Erythroblast (primary cell): ENCODE measurements at places on chromosomes 11 and 22.

DNA sequence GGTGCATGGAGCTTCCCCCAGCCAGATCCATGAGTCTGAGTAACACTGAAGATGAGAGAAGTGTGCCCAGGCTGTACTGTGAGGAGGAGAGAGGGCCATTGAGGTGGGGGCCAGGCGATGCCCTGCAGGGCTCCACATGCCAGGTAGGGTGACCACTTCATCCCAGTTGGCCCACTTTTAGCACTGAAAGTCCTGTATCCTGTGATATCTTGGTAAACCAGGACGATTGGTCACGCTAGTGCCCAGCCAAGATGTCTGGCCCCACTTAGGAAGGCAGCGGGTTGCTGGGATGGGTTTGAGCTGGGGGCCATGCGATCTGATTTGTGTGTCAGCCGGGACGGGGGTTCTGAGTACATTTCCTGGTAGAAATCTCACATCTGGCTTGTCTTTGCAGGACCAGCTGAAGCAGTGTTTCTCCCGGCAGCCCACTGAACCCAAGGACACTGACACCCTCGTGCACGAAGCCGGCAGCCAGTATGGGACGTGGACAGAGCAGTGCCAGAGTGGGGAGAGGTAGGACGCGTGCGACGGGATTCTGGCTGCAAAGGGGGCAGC lies 29.2 kb upstream of the CRYBB3 start:
- DNase-seq = no peak

GRCh38 chr11:44328138-44328660 lies 18.3 kb upstream of the ALX4 start:
- DNase-seq = no peak

- DNase-seq = peak; percentile 14
Measured at GRCh38 chr11:26331911-26332571, at the start of gene ANO3. TSS of gene ANO3 (plus strand) at chr11:26332130. CDS start at chr11:26332276, 146 bp downstream.

- peak; percentile 20 for DNase-seq
Measured at GRCh38 chr11:66221726-66222236, 46.7 kb upstream of the RAB1B start.

- peak; percentile 91 for DNase-seq
Measured at GRCh38 chr11:57568330-57568766, 876 bp upstream of the UBE2L6 start.

GRCh38 chr11:99020352-99021225 lies at the start of gene CNTN5:
TSS of gene CNTN5 (plus strand) at chr11:99020949.
- DNase-seq = peak; percentile 28

GRCh38 chr22:41892721-41893120 lies 22.2 kb downstream of the SHISA8 start:
- no peak for DNase-seq

DNA sequence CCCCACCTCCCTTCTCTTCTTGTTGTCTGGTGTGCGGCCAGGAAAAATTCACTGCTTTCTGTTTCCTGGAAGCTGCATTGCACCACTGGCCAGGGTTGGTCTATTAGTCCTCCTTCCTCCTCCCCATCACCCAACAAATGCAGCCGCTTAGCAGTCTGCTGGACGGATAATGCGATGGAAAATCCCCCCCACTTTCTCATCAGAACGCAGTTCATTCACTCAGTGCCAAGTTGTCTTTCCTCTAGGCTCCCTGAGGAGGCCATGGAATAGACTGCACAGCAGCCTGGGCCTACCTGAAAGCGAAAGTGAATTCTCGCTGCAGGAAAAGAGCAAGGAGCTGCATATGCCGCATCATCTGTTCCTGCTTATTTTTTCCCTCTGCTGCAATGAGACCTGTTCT lies 513.6 kb downstream of the METTL15 start:
- DNase-seq = no peak

- DNase-seq = no peak
Measured at GRCh38 chr22:17641269-17641668, 2.7 kb downstream of the BCL2L13 start.

GRCh38 chr22:46315976-46316375 lies 19.3 kb downstream of the GTSE1 start:
- DNase-seq = no peak

DNA sequence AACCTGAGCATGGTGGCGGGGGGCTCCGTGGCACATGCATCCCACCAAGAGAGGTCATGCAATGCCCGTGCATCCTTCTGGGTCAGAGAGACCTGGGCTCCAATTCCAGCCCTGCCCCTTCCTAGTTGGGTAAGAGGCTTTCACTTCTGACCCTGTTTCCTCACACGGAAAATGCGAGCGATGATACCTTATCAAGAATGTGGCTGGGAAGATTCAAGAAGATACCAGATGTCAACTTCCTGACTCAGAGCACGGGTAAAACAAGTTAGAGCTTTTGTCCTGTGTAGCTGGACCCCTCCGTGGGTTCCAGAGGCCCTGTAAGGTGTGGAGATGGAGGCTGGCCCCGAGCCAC lies 8.7 kb upstream of the DGKZ start:
- DNase-seq = no peak

GRCh38 chr11:132937016-132937415 lies 595.3 kb downstream of the OPCML start:
- no peak for DNase-seq

GRCh38 chr11:68584097-68584496 lies 100.2 kb upstream of the GAL start:
- DNase-seq = peak; percentile 62

GRCh38 chr11:117931971-117932370 lies 2.8 kb upstream of the TMPRSS13 start:
- DNase-seq = no peak

DNA sequence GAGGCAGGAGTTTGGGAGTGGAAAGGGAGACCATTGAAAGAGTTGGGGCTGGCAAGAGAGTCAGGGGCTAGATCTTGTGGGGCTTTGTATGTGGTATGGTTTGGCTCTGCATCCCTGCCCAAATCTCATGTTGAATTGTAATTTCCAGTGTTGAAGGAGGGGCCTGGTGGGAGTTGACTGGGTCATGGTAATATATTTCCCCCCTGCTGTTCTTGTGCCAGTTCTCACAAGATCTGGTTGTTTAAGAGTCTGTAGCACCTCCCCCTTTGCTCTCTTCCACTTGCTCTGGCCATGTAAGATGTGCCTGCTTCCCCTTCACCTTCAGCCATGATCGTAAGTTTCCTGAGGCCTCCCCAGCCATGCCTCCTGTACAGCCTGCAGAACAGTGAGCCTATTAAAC lies 10.1 kb upstream of the RAB3IL1 start:
- DNase-seq = no peak

GRCh38 chr11:82315093-82315492 lies 418.6 kb downstream of the FAM181B start:
- peak; percentile 4 for DNase-seq

- DNase-seq = no peak
Measured at GRCh38 chr11:45538939-45539338, 126.5 kb downstream of the CHST1 start.

DNA sequence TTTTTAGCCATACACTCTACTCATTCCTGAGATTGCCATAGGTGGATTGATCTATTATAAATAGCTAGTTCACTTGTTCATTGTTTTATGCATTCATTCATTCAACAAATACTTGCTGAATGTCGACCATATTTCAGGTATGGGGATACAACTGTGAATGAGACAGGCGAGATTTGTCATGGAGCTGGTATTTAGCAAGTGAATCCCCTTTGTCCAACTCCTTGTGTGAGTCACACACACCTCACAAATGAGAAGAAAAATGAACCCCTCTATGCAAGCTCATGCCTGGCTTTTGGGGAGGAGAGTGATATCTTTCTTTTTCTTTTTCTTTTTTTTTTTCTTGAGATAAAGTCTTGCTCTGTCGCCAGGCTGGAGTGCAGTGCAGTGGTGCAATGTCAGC lies 1.8 kb upstream of the AMPD3 start:
- DNase-seq = no peak

DNA sequence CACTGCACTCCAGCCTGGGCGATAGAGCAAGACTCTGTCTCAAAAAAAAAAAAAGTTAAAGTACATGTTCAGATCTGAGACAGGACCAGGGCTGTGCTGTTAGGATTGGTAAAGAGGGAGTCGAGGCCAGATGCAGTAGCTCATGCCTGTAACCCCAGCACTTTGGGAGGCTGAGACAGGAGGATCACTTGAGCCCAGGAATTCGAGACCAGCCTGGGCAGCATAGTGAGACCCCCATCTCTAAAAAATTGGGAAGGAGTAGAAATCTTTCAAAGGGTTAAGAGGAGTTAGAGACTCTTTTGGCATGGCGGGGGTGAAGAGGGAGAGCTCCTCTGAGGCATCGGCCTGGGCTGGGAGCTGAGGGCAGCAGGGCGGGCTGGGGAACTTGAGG lies 11.8 kb downstream of the SLC25A45 start:
- no peak for DNase-seq

- DNase-seq = peak; percentile 83
Measured at GRCh38 chr11:20112291-20113148, 47.8 kb downstream of the DBX1 start.

DNA sequence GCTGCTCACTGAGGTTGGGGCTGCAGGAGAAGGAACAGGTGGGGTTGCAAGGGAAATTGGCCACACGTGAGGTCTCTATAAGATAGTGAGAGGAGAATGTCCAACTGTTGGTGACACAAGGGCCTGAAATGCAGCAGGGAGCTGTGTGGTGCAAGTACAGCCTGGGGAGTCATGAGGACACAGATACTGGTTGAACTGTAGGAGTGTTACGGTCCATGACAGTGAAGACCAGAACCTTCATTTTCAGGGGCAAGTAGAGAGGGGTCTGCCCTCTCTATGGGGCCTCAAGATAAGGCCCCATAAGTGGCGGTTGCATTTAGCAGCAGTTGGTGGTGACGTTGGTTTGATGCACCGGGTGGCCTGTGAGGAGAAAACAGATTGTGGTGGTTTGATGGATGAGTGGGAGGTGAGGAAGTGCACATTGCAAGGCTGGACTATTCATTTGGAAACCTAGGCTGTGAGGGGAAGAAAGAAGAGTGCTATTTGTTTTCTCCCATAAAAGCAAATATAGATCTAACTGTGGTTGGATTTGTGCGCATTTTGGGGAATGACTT lies 39.4 kb downstream of the MICAL2 start:
- peak; percentile 32 for DNase-seq

DNA sequence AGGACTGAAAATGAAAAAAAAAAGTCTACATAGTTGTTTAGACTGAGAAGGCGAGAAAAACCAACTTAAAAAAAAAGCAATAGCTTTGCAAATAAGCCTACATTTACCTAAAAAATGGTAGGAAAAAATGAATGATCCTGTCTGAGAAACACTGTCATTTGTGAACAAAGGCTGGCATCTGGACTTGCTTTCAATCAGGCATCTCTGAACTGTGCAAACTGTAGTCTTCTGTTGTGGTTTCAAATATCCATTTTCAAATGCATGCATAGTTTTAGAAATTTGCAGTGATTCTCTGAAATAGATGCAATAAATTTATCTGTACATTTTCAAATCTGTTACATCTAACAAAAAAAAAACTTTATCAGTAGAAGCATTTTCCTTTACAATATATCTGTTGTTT lies 106.1 kb upstream of the LUZP2 start:
- no peak for DNase-seq

DNA sequence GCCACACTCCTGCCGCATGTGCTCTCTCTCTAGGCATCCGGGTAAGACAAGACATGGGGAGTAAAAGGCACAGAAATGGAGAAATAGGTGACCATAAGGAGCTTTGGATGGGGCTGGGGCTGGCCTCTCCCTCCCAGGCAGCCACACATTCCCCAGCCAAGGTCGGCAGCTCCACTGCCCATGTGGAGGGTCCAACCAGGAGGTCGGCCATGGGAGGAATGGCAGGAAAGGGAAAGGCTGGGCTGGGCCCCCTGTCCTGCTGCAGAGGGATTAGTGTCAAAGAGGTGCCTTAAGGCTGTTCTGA lies 460 bp upstream of the MUC5AC start:
- DNase-seq = no peak

DNA sequence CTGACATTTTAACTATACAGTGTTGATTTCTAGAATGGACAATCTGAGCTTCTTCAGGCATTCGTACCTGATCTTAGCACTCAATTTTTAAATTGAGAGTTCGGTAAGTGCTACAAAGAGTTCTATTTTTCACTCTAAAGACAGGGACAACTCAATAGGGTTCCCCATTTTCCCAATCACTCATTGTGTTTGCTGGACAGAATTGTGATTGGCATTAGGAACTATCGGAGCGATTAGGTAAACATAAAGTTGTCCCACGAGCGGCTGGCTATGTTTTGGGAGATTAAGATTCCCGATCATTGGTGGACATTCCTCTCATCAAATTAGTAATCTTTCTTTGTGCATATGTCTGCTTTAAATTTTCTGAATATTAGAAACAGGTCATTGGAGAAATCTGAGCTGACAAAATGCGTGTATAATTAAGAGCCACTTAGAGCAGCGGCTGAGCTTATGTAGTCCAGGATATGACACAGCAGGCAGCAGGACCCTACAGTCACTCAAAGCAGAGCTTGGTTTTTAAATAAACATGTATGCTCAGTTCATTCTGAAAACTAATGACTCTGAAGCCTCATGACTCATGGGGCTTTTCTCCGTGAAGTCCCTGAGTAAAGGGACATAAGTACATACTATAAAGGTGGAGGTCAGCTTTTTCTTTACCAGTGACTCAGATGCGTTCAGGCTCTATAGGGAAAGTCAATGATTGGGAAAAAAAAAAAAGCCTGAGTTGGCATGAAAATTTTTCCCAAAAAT lies 109.4 kb downstream of the GRIA4 start:
- DNase-seq = no peak

- no peak for DNase-seq
Measured at GRCh38 chr11:1943576-1943975, 3.6 kb upstream of the MRPL23 start.

- DNase-seq = peak; percentile 77
Measured at GRCh38 chr11:46242041-46242951, 35.2 kb upstream of the CREB3L1 start.
